Pons (tissue), 1 donor: ENCODE measurements at places on chromosomes 3 and 15.

DNA sequence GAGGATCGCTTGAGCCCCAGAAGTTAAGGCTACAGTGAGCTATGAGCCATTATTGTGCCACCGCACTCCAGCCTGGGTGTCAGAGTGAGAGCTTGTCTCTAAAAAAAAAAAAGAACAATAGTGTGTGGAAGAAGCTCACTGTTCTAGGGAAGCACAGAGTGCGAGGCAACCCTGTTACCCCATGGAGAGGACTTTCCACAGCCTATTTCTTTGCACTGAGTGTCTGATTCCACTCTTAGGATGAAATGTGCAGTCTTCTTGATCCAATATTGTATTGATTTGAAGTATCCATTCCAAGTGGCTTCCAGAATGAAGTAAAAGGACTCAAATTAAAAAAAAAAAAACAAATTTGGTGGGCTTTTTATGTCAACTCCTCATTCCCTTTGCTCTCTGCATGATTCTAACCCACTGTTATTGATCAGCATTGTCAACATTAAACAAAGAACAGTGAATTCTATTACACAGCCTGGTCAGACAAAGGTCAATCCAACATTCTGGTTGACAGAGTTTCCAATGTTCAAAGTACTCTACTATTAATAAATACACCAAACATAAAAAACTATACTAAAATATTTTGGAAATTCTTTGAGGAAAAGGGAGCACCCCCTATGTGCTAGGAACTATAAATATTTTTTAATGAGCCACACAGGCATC is 150.2 kb upstream of the PTPRG start:
- DNase-seq = no peak

- DNase-seq = no peak
Measured at GRCh38 chr15:74131628-74132413, 1.4 kb downstream of the ISLR2 start.

GRCh38 chr3:16866571-16866970 is 18.2 kb upstream of the PLCL2 start:
- DNase-seq = no peak

DNA sequence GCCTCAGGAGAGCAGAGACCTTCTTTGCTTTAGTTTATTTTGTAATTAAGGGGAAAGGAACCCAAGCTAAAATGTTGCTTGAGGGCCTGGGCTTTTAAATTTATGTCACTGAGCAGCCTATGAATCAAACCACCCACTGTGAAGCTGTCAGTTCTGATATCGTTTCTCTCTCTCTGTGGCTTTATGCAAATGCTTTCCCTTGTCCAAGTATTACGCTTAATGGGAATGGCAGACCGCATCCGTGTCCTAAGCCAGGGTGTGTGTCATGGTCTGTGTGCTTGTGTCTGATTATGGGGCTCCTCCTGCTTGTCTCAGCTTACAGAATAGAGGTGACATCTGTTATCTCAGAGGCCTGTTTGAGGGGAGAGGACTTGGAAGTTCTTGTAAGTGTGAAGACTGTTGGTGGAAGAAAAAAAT is 82.4 kb downstream of the EBLN2 start:
- no peak for DNase-seq

DNA sequence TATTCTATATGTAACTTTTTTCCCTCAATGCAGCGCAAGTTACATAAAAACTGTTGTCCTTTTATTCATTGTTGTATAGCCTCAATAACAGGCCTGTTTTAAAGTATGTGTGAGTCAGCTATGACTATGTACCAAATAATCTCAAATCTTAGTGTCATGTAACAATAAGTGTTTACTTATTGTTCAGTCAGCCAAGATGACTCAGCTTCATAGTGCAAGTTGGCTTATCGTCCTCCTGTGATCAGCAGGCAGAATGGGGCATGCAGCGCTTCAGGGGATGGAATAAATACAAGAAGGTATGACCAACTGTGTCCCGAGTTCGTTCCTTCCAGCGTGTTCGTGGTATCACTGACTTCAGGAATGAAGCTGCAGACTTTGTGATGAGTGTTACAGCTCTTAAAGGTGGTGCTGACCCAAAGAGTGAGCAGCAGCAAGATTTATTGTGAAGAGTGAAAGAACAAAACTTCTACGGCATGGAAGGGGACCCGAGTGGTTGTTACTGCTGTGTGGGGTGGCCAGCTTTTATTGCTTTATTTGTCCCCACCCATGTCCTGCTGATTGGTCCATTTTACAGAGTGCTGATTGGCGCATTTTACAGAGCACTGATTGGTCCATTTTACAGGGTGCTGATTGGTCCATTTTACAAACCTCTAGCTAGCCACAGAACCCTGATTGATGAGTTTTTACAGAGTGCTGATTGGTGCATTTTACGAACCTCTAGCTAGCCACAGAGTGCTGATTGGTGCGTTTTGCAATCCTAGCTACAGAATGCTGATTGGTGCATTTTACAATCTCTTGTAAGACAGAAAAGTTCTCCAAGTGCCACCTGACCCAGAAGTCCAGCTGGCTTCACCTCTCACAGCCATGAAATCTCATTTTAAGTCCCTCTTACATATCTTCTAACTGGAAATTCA is 1016.0 kb downstream of the MCTP2 start:
- DNase-seq = no peak
